T-cell (primary cell): ENCODE measurements at places on chromosomes 7 and 10. TPM values are rescaled to one million over a fixed set of nuclear protein-coding genes. Genes with fewer than 3 reads are reported as not detected.

- DNase-seq, result no peak
Observed at GRCh38 chr10:32160864-32161263, 104.6 kb upstream of the KIF5B start.

GRCh38 chr10:102604439-102604841, 39.8 kb upstream of the TRIM8 start:
- no peak for DNase-seq

DNA sequence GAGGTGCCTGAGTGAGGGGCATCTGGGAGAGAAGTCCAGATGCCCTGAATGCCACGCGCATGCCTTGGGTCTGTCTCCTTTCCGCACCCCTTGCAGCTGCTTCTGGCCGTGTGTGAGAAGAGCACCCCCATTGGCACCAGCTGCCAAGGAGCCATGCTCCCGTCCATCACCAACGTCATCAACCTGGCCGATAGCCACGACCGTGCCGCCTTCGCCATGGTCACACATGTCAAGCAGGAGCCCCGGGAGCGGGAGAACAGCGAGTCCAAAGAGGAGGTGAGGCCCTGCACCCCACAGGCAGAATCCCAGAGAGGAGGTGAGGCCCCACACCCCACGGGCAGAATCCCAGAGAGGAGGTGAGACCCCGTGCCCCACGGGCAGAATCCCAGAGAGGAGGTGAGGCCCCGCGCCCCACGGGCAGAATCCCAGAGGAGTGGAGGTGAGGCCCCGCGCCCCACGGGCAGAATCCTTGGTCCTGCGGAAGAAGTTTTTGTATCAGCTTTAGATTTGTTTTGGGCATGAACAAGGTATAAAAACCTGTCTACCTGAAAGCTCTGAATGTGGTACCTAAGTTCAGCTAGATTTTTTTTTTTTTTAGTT, 91.8 kb downstream of the TRRAP start:
- DNase-seq, result no peak

Gene PPP1R3C
- total RNA-seq, result 0.26 TPM

GRCh38 chr7:130560972-130561371, 69.1 kb downstream of the MEST start:
- no peak for DNase-seq

DNA sequence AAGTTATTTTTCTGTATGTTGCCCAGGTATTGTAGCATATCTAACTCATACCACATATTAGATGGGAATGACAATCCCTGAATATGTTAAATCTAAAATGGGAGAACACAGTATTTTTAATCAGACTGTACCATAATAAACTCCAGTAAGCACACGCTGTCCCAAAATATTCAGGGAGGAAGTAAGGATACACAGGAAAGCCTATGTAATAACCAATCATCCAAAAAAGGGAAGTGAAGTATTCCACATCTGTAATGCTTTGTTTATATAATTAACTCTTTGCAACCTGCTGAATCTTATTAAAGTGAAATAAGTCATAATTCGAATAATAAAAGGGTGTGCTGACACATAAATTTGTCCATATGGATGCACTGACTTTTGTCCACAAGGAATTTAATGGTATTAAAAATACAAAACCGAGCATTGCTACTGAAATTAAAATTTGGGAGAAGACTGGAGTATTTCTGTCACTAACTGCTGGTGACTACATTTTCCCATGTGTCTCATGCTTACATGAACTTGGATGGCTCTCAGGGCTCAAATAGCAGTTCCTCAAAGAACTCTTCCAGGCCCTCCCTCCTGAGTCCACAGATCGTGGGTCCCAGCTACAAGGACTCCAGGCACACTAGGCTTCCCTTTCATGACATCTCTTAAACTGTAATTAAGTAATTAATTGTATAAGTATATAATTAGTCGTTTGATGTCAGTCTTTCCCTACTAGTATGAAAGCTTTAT, 120.6 kb downstream of the NEBL start:
- DNase-seq, result no peak

Gene CTTNBP2
- total RNA-seq, result 0.06 TPM

Gene TMEM176A
- 0.79 TPM for total RNA-seq

DNA sequence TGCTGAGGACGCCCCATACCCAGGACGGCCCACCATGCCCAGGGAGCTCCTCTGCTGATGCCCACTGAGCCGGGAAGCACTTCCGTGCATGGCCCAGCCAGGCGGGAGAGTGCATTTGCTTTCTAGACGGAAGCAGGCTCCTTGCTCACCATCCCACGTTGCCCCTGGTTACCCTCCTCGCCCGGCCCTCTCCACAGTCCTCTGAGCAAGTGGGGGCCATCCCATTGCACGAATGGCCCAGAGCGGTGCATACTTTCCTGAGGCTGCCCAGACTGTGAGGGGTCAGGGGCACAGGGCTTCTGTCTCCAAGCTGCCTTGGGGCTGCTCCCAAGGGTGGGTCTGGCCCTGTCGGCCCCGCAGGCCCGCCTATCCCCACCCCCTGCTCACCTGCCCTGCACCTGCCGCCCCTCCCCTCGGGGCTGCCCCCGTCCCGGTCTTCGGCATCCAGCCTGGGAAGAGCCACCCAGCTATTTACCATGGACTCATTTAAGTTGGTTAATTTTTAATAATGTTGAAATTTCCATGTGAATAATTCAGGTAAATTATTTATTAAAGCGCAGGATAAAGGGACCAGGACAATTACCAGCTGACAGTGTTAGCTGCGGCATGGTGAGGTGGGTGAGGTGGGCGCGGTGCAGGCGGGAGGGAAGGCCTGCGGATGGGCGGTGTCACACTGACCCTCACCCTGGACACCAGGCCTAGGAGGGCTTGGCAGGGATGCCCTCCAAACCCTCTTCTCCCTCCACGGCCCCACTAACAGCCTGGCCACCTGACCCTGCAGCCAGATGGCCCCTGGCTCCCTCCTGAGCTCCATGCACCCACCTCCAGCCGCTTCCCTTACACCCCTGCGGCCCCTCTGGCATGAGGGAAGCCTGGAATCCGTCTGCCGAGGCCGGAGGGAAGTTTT, 104.4 kb downstream of the MICALL2 start:
- DNase-seq, result no peak

- no peak for DNase-seq
Observed at GRCh38 chr10:122774231-122774630, 71.4 kb downstream of the CUZD1 start.

DNA sequence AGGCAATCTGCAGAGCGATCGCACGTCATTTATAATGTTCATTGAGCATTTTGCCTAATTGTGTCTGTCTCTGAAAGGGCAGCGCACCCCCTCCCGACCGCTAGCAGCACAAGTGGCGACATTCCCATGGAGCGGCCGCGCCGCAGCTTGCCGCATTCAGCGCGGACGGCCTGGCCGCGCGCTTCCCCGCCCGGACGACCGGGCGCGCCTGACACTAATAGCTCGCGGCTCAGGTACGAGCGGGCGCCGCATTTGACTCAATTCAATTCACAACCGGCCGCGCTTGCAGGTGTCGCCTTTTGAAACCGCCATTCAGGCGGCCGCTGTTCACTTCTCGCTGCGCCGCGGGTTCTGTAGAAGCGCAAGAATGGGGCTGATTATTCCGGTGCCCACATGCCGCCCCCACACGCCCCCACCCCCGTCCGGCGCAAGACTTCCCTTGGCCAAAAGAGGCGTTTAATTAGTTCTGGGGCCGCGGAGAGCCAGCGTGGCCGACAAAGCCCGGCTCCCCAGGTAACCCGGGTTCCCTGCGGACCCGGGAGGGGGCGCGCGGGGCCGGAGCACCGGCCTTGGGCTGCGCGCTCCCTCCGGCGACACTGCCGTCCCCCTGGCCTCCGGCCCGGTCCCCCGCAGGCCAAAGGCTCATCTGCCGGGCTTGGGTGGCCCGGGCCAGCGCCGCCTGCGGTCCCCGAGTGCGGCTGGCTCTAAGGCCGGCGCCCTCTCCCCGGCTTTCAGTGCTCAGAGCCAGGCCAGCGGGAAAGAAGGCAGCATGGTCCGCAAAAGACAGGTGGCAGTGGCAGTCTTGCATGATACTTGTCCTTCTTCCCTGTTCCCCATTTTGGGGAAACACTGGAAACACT, 18.7 kb upstream of the PTF1A start:
- no peak for DNase-seq

GRCh38 chr10:118551535-118552100, 43.8 kb downstream of the PRLHR start:
- DNase-seq, result no peak

GRCh38 chr10:77157248-77158019, 480.2 kb downstream of the KCNMA1 start:
- DNase-seq, result no peak

- no peak for DNase-seq
Observed at GRCh38 chr10:30510184-30510931, 76.4 kb downstream of the MAP3K8 start.

- DNase-seq, result no peak
Observed at GRCh38 chr7:101993311-101993710, 175.9 kb downstream of the CUX1 start.

DNA sequence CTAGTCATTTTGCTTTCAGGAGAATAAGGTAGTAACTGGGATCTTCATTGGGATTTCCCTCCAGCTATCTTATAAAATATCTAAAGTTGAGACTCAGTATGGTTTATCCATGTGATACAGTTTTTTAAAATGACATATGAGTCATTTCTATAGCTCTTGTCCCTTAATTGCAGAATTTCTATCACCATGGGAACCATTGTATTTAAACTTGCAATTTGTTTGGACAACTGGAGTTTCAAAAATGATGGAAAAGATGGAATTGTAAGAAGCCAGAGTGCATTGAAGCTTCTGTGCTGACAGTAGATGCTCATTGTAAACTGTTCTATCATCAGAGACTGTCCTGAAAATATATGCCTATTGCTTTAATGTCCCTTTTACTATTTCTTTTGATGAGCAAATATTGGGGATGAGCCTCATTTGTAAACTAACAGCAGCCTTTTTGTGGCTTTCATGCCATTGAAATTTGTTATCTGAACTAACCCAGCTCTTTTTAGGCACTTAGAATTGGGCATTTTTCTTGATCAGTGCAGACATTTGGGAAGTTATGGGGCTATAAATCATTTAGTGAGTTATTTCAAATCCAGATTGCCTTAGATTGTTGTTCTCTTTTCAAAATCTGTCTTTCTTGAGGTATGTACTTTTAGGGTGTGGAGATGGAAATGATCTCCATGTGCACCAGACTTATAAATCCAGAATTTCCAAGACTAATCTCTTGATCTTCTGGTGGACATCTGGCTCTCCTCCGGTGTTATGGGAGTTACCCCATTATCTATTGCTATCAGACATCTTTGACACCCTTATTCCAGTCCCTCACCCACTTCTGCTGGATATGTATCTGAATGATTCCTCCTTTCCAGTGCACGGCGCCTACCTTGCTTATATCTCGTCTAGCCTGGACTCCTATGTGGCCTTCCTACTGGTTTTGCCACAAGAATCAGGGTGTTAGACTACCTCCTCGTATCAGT, 159.0 kb downstream of the SND1 start:
- DNase-seq, result no peak

Gene MASTL
- total RNA-seq, result 11.6 TPM

- no peak for DNase-seq
Observed at GRCh38 chr10:108360187-108360586, 1195.7 kb upstream of the SORCS1 start.

- DNase-seq, result no peak
Observed at GRCh38 chr10:88505680-88506215, 77.4 kb downstream of the RNLS start.

Gene MSS51
- 4.6 TPM for total RNA-seq

Gene PDE1C
- not detected for total RNA-seq

Gene KLLN
- total RNA-seq, result 0.60 TPM

- no peak for DNase-seq
Observed at GRCh38 chr10:93095225-93095624, 21.5 kb downstream of the CYP26A1 start.

DNA sequence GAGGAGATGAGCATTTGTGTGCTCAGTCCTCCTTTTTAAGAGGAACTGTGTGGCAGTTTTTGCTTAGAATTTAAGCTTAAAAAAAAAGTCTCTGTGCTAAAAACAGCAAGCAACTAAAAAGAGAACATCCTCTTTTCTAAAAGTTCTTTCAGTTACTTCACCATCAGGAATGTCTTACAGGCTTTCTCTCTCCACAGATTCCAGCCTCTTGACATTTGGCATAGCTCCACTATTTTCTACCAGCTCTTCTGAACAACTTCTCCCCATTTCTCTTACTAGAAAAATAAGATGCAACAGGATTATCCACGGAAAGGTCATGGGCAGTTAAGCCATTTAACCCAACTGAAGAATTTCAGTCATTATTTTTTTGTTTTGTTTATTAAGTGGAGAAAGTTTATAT, 13.2 kb downstream of the PCLO start:
- no peak for DNase-seq
